Activated T-cell treated with anti-CD3 and anti-CD28 coated beads for 1 hour (primary cell): ENCODE measurements at places on chromosomes 11 and 22.

DNA sequence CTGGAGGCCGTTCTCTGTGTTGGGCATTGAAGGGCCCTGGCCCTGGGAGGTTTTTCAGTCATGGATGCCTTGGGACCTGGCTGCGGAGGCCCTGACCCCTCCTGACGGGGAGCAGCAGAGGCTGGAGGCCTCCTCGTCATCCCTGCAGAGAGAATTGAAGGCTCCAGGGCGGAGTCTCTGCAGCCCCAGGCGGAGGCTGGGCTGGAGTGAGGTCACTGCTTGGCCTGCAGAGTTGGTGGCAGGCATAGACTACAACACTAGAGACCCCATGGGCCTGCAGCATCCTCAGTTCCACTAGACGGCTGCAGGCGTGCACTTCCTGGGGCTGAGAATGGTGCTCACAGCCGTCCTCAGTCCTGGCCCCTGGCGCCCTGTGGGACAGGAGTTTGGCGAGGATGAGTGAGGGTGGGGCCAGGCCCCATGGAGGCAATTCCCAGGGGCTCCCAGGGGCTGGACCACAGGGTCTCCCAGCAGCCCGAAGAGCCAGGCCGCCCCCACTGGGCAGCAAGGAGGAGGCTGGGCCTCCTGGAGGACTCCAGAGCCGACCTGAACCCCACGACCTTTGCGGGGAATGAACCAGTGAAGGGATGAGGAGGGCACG lies 1194.9 kb downstream of the BRD1 start:
- no peak for DNase-seq

DNA sequence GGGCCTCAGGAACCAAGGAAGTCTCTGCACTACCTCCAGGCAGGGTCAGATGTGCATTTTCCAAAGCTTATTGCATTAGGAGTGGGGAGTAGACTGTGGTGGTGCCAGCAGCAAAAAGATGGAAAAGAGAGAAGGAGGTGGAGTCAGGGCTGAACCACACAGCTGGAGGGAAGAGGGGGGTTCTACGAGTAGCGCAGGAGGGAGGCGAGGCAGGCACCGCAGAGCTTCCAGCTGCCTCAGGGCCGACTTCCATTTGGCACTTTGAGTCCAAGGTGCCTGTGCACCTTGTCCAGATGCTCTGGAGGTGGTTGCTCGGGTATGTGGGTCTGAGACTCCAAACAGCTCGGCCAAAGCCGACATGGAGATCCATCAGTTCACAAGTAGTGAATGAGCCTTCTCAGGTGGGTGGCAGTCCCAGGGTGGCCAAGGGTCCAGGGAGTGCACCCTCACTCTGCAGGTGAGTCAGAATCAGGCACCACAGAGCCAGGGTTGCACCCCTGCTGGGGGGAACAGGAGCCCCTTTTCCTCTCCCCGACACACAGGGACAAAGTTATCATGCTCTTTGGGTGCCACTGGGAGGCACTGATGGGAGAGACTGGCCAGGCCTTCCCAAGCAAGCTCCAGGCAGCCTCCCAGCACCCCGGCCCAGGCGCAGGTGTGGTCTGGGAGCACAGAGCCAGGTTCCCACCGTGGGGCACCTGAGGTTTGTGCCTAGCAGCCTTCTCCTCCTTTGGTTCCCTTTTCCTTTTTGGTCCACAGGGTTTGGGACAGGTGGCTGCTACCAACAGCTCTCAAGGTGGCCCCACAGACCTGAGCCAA lies 30.2 kb downstream of the GGT5 start:
- DNase-seq, result no peak

DNA sequence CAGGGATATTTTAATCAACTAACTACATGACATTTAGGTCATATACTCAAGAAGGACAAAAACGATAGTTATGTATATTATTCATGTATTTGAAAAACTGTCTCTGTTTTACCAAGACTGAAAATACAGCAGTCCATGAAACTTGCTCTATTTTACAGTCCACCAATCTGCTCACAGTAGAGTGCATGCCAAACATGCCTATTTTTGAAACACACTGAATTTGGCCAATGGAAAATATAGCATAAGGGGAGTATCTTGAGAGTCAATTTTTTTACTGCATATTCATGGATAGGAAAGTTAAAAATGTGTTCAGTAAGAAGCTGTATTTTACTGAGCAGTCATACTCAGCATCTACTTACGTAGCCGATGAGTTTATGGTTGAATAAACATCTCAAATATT lies 621.2 kb upstream of the CHORDC1 start:
- no peak for DNase-seq

DNA sequence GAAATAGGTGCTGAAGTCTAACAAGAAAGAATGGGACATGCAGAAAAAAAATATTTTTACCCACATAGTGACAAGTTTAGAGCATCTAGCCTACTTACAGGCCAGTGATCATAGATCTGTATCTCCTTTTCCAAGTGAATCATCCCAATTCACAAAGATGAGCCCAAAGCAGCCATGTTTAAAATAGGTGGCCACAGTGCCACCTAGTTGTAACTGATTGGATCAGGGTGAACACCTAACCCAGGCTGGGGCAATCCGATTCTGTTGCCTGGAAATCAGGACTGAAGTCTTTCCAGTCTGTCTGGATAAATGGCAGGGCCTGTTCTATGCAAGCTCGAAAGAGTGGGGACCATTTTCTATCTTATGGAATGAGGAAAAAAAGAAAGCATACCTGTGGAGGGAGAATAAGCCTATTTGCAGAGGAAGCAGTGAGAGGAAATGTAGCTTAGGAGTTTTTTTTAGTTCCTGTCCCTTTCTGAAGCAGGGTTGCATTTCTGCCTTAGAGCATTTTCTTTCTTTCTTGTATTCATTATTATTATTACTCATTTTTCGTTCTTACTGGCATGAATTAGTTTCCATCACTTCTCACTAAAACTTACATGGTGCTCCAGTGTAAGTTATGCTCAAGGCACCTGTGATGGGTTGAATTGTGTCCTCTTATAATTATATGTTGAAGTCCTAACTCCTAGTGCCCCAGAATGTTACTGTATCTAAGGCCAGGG lies 113.2 kb upstream of the RAG2 start:
- no peak for DNase-seq

GRCh38 chr11:46039990-46040389 lies 81.3 kb downstream of the PHF21A start:
- DNase-seq, result no peak

DNA sequence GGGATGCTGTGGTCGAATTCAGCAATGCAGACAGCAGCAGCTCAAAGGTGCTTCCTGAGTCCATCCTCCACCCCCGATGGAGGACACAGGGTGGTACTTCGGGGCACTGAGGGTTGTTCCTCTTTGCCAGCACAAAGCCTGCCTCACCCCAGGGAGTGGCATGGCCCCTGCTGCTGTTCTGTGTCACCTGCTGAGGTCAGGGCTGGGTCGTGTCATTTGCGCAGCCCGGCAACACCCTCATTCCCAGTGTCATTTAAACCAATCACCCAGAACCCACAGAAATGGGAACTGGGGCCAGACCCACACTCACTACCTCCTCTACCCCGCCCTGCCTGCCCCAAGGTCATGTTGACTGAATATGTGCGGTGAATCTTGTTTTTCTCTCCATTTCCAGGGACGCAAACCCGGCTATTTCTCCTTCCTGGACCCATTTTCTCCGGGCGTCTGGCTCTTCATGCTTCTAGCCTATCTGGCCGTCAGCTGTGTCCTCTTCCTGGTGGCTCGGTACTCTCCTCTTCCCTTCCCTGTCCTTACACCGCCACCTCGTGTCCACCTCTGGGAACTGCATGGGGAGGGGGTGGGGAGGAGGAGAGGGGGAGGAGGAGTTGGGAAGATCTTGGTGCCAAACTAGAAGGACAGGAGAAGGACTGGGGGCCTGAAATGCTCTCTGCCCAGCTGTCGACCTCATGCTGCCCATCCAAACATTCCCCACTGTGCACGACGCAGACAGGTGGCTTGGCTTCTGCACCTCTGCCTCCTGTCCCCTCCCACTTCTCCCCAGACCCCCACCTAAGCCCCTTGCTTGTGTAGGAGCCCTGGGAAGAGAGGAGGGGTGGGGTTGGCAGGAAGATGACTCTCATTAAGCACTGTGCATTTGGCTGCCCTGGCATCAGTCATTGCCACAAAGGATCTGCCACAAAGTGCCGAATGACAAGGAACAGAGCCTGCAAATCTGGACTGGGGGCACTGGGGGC lies 71.2 kb upstream of the TBCEL start:
- peak; percentile 54 for DNase-seq

DNA sequence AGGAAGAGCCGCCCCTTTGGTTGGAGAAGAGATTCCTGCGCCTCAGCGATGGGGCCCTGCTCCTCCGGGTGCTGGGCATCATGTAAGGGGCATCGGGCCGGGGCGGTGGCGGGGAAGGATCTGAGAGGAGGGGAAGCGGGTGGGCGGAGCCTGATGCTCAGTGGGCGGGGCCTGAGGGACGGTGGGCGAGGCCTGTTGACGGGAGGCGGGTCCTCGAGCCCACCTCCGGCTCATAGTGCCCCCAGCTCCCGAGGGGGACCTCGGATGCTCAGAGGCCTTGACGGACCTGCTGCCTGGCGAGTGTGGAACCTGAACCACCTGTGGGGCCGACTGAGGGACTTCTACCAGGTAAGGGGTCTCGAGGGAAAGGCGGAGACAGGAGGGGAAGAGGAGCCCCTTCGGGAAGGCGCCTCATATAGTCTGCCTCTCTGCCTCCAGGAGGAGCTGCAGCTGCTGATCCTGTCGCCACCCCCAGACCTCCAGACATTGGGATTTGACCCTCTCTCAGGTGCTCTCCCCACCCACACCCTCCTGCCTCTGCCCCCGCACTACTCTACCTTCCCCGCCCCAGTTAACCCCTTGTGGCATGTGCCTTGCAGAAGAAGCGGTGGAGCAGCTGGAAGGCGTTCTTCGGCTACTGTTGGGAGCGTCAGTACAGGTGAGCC lies 799 bp downstream of the CCDC88B start:
- DNase-seq, result peak; percentile 76
